ENCODE measurements at places on chromosomes 5 and 9. TPM values are rescaled to one million over a fixed set of nuclear protein-coding genes. Genes with fewer than 3 reads are reported as not detected.

CSF1R gene
- total RNA-seq = 1.2 TPM

FOXI1 gene
- total RNA-seq = not detected

SAXO1 gene
- total RNA-seq = not detected

ISL1 gene
- not detected for total RNA-seq

OR1J1 gene
- not detected for total RNA-seq

ENTPD2 gene
- total RNA-seq = not detected

- DNase-seq = peak; percentile 59
These were observed 64.9 kb upstream of the OSMR start for GRCh38 chr5:38780945-38781344.

DNA sequence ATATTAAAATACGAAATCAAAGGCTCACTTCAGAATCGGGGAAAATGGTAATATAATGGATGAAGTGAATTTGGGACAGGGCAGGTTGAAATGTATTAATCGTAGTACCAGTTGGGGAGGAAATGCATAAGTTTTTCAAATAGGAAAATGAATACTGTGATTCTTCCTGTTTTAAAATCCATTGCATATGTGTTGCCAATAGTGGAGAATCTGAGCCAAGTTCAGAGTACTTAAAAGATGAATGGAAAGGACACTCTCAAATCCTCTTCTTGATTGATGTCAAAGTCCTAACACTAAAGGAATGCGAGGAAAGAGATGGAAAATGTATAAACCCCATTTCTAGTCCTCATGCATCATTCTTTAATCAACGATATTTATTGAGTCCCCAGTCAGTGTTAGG lies 160.9 kb upstream of the CCNG1 start:
- no peak for DNase-seq

GRCh38 chr9:14770592-14770991 lies 48.1 kb upstream of the CER1 start:
- DNase-seq = no peak

GRCh38 chr5:88613051-88613450 lies 269.9 kb downstream of the MEF2C start:
- DNase-seq = no peak

DNA sequence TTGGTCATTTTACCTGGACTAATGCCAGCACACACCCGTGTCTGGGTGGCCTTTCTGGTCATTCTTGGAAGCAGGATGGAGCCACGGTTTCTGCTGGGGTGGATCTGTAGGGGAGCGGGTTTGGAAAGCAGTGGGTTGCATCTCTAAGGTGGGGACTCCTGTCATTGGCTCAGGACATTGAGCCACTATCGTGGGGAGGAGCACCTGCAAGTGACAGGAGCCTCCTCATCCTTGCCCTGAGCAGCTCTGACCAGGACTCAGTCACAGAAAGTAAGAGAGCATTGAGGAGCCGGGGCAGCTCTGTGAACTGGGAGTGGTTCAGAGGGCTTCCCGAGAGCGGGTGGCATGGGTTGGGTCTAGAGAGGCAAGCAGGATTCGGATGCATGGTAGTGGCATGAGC lies 3.7 kb downstream of the B4GALT7 start:
- peak; percentile 41 for DNase-seq

DNA sequence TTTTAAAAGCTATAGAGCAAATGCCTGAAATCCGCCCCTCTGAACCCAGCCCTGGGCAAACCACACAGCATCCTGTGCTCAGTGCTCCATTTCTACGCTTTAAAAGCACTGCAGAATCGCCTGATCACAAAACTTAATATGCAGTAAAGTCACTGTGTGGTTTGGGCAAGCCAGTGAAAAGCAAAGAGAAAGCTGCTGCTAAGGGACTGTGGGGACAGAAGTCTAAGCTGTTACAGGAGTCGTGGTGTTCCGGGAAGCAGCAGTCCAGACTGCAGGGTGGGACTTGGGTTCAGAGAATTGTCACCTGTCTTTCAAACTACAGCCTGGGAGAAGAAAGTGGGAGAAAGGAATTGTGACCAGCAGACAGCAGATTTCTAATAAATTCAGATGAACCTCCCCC lies 8.2 kb downstream of the RAPGEF1 start:
- no peak for DNase-seq

DNA sequence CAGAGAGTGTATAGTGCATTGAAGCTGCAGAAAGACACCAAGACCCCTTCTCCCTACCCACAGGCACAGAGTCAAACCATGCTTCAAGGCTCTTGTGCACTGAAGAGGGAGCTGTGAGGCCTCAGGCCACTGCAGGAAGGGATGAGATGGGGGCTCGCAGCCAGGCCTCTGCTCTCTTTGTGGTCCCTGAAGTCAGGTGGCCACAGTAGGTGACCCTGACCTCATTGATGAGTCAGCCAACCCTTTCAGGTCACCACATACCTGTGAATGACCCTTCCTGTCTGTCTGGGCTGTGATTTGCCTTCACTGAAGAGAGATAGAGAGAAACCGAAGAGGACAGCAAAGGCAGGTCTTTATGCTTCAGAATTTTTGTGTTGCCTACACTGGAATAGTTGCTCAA lies 372.1 kb downstream of the ACTL7B start:
- DNase-seq = no peak

GRCh38 chr9:107065549-107065948 lies 202.6 kb downstream of the ZNF462 start:
- no peak for DNase-seq

DNA sequence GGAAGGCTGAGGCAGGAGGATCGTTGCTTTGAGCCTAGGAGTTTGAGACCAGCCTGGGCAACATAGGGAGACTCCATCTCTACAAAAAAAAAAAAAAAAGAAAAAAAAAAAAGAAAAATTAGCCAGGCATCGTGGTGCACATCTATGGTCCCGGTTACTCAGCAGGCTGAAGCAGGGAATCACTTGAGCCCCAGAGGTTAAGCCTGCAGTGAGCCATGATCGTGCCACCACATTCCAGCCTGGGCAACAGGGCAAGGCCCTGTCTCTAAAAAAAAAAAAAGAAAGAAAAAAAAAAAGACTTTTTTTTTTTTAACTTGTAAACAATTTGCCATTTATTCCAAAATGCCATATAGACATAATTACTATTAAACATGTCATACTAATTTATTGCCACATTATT lies 64.5 kb downstream of the SERINC5 start:
- DNase-seq = no peak

DNA sequence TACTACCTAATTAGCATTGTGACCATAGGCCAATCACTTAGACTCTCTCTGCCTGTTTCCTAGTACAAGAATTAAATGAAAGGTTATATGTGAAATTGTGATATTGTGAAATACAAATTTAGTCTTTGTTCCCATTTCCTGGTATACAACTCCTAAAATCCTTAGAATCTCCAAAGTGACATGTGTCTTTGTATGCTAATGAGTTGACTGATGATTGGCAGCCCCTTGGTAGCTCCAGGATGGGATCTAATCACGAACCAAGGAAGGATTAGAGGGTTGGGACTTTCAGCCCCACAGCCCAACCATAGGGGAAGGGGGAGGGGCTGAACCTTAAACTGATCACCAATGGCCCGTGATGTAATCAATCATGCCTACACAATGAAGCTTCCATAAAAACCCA lies 31.6 kb downstream of the ATP6V0E1 start:
- DNase-seq = no peak

- no peak for DNase-seq
These were observed 33.7 kb downstream of the CENPP start for GRCh38 chr9:92359394-92359995.

DNA sequence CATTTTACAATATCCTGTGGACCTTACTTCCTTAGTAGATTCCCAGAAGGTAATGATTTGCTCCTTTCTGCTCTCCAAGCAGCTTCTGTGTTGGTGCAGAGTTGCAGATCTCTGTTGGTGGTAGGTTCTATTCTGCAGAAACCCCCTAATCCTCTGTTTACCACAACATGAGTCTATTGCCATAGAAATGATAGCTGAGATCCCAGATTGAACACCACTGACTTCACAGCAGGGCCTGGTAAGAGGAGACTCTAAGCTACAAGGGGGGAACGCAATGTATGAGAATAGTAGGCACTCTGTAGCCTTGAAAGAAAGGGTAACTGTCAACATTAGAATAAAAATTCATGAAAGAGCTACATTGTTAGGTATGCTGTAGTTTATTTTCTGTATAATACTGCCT lies 59.5 kb downstream of the MUSK start:
- DNase-seq = no peak

DNA sequence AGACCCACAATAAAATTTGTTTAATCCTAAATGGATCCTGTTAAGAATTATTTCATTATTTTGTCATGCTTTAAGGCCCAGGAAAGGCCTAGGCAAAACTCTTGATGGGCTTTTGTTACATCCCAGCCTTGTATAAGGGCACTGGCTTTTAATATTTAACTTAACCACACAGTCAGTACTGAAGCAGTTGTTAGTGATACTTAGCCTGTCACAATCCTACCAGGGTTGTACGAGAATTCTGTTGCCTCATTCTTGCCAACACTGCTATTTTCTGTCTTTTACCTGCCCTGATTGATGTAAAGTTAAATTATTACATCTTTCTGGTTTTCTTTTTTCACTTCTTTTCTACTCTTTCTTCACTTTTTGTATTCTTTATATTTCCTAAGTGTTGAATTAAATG lies 10.9 kb downstream of the ZNF169 start:
- no peak for DNase-seq

DNA sequence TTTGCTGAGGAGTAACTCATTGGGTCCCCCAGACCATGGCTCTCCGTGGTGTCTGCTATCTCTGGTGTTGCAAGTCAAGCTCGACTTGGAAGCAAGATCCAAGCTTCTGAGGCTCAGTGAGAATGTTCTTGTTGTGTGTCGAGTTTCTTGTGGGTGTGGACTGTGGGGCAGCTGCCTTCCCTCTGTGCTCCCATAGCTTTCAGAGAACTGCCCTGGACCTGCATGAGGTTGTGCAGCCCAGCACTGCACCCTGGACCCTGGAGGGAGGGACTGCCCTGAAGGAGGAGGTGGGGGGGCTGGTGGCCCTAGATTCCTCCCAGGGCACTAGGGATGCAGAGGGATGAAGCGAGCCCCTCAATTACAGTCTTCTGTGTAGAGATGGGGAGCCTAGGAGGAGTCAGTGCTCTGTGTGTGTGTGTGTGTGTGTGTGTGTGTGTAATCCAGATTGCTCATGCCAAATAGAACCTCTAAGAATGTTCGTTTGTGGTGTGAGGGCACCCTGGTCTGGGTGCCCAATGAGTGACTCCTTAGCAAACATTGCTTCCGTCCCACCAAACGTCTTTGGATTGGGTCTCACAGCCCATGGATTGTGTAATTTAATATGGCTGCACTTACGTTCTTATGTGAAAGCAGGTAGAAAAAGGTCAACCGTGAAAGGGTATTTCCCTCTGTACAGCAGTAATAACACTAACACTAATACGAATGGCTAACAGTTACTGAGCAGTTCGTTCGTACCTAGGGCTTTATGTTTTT lies 143.3 kb upstream of the LMX1B start:
- no peak for DNase-seq

DNA sequence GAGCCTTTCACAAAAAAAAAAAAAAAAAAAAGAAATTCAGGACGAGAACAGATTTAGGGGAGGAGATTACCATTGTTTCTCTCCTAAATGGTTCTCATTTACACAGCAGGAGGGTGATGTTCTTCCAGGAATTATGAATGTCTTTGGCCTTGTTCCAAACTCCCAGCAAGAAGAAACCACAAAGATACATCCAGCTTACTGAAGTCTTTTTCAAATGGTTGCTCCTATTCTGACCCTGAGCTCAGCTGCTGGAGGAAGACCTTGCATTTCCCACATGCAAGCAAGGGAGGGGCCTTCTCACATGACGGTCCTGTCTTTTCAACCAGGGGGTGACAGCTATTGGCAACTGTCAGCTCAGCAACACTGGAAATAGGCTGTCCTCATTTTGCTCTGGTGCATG lies 203.0 kb upstream of the VLDLR start:
- no peak for DNase-seq
